Fibroblast of mammary gland (primary cell): ENCODE measurements at places on chromosomes 6 and 20.

- no peak for DNase-seq
Observed at GRCh38 chr20:41299899-41300298, 17.6 kb downstream of the ZHX3 start.

GRCh38 chr6:122736163-122736562 is 43.4 kb upstream of the FABP7 start:
- no peak for DNase-seq

- DNase-seq, result peak; percentile 98
Observed at GRCh38 chr20:39849664-39850063, 839.4 kb downstream of the MAFB start.

DNA sequence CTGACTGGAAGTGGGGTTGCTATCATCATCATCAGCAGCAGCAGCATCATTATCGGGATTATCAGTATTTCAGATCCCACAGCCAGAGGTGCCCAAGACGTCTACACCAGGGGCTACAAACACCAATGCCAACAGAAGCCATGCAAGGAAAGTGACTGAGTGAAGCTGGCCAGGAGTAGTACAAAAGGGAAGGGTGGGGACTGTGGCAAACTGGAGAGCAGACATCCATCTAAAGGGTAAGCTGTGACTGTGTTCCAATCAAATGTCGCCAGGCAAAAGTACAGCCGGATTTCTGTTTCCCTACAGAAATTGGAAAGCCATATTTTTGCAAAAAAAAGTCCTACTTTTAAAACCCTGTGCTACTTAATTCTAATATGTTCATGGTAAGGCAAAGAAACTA is 50.0 kb downstream of the PREX1 start:
- DNase-seq, result no peak

GRCh38 chr6:119874381-119874780 is 524.8 kb upstream of the MAN1A1 start:
- no peak for DNase-seq

DNA sequence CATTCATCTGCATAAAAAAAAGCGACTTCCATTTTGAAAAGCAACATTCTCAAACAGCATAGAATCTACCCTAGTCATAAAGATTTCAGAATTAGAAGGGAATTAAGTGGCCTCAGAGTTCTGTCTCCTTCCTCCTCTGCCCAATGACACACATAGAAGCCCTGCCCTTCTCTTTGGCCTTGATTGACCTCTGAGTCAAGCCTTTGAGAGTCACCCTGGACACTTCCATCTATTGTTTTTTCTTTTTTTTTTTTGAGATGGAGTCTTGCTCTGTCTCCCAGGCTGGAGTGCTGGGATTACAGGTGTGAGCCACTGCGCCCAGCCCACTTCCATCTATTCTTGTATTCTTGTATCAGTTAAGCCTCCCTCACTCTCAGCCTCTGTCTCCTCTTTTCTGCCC is 44.8 kb upstream of the CTNNBL1 start:
- DNase-seq, result peak; percentile 44
